Activated effector memory CD4-positive, alpha-beta T cell treated with anti-CD3 and anti-CD28 coated beads, Interleukin-2, amount 50 U/mL, for 16 hours (primary cell): ENCODE measurements at places on chromosomes 16 and 17.

GRCh38 chr16:88461331-88462269, 8.5 kb downstream of the ZFPM1 start:
- no peak for DNase-seq

DNA sequence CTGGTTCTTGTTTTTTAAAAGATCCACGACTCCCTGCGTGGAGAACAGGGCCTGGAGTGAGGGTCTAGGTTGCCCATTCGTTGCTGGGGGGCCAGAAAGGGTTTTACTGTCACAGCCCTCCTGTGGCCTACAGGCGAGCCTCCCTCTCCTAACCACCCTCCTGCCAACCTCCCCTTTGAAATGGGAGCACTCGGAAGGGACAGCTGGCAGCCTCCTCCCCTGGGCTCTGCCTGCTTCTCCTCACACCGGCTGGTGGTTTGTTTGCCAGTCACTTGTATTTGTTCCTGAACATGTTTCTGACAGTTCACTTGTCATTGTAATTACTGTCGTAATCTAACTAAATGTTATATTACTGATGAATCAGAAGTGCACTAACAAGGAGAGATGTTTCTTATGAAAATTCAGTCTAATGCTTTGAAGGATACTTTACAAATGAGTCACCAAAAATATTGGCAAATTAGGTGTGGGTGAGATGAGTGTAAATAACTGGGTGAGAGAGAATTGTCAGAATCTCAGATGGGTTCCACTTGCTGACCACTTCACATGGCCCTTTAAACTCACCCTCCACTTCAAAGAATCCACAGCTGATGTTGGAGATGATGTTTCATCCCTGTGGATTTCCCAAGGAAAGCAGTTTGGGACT, 2.7 kb upstream of the SPPL2C start:
- no peak for DNase-seq

DNA sequence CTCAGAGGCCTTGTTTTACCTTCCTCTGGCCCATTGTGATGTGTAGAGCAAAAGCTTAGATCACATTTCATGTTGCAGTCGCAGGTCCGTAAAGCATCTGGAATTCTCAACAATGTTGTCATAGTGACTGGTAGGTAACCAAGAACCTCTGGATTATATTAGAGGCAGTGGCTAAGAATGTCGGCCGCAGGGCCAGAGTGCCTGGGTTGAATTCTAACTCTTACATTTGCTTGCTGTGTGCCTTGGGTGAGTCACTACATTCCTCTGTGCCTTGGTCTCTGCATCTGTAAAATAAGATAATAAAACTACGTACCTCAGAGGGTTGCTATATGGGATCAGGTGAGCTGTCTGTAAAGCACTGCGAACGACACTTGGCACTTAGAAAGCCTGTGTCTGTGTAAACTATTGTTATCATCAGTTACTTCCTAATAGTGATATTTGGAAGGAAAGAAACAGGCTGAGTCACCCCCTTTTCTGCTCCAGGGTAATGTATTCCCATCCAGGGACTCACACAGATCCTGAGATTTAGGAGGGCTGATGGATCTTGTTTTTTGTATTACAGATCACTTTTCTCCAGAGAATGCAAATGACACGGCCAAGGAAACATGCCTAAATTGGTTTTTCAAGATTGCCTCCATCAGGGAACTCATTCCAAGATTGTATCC, 52.2 kb downstream of the VPS35L start:
- DNase-seq, result no peak

DNA sequence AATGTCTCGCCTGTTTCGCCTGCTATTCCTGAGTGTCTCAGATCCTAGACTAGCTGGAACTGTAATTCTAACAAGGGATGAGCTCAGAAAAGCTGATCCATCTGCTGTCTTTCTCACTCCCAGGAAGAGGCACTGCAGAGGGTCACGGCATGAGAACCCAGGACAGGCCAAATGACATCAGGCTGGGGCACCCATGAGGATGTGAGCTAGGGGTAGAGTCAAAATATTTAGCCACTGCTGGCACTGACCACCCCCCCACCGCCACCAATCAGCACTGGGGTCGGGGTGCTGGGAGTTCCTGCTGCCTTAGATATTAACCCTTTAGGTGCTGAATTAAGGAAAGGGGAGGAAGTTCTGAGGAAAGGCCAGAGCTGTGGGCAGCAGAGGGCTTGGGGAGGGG, 112.4 kb downstream of the IRX3 start:
- DNase-seq, result no peak

GRCh38 chr17:3771140-3771539, 29.8 kb downstream of the ITGAE start:
- DNase-seq, result no peak

DNA sequence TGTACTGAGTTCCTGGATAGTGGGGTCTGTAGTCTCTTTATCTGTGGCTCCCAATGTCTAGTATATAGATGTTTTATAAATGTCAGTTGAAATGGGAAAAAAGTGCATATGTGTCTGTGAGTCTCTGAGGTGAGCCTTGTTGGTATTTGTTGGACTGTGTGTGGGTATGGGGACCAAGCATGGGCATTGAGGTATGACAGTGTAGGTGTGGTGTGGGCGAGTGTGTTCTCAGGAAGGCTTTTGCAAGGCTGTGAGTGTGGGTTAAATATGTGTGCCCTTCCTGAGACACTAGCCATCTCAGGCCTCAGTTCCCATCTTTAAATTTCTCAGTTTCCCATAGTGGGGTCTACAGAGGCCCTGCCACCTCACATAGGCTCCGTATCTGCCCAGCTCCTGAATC, 440.2 kb upstream of the CCL2 start:
- DNase-seq, result no peak
